Effector memory CD4-positive, alpha-beta T cell (primary cell): ENCODE measurements at places on chromosomes 7 and 10.

DNA sequence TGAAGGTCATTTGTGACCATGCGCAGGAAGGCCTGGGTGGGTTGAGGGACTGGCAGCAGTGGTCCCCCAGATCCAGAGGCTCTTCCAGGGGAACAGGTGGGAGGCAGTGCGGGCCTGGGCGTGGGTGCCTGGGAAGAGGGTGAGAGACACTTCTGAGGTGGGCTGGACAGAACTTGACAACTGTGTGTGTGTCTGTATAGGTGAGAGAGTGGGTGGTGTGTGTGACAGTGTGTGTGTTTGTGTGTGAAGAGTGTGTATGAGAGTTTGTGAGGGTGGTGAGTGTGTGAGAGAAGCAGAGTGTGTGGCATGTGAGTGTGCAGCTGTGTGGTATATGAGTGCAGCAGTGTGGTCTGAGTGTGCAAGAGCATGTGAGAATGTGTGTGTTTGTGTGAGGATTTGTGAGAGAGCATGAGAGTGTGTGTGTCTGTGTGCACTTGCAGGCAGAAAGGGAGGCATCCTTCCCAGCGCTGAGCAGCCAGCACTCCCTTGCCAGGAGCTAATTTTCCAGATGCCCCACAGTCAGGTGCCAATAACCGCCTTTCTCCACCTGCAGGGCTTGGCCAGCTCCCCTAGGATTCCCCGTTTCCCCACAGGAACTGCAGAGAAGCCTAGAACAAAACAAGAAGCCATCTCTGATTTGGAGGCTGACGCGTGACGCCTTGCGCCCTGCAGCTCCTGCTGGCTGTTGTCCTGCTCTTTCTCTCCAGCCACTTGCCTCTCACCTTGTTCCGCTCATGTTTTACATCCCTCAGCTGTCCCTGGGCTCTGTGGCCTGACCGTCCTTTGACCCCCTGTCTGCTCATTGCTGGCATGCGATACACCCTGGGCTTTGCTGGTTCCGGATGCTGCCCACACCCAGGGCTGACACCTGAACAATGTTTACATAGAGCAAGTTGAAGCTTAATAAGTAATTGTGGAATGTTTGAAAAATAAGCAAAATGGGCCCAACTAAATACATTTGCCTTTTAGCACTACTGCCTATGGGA is 88.0 kb downstream of the TMEM178B start:
- no peak for DNase-seq
- no peaks in the 10 kb centered on the region for H3K27me3 ChIP-seq
- no peaks in the 10 kb centered on the region for H3K36me3 ChIP-seq
- no peaks in the 10 kb centered on the region for H3K4me1 ChIP-seq

DNA sequence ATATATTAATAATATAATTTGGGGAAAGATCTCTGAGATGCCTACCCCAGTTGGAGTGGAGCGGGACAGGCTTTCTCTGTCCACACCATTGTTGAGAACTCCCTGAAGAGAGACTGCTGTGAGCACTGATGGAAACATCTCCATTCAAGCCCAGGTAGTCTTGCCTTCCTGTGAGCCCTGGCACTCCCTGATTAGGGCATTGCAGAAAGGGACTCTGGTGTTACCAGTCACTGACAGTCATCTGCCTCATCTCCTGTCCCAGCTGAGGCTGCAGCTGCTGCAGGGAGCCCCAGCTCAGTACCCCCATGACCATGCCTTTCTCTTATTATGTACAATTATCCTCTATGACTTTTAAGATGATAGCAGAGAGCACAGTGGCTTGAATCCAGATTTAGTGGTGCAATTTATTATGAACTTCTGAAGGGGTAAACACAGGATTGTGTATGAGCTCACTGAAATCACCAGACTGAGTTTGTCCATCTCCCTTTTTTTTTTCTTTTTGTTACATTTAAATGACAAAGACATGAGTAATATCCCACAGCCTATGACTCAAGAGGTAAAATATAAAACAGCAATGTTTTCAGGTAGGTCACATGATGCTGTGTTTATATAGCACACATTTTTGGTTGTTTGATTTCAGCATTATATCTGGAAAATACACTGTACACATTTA is 236.9 kb downstream of the SLC25A13 start:
- no peaks in the 10 kb centered on the region for H3K36me3 ChIP-seq
- no peak overlapping the region for H3K27ac ChIP-seq
- no peaks in the 10 kb centered on the region for H3K27me3 ChIP-seq
- no peaks in the 10 kb centered on the region for H3K4me1 ChIP-seq
- no peak overlapping the region for H3K4me3 ChIP-seq

DNA sequence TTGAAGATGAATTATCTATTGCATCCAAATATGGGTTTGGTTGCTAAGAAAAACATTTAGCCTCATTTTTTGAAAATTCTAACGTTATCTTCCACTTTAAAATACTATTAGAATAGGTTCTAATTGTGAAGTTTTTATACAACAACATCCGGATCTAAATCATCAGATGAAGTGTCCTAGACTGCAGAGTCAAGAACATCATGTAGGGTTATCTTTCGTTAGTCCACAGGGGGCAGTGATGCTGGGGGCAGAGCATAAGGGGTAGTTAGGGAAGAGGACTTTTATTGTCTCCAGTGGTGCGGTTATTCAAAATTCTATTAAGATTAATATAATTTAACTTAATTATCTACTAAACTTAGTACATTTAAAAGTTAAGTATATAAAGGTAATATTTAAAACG is 990.6 kb upstream of the PHF14 start:
- no peaks in the 10 kb centered on the region for H3K27me3 ChIP-seq
- no peaks in the 10 kb centered on the region for H3K4me1 ChIP-seq
- no peak overlapping the region for H3K27ac ChIP-seq
- no peak for DNase-seq
- H3K4me3 ChIP-seq: no peak overlapping the region

DNA sequence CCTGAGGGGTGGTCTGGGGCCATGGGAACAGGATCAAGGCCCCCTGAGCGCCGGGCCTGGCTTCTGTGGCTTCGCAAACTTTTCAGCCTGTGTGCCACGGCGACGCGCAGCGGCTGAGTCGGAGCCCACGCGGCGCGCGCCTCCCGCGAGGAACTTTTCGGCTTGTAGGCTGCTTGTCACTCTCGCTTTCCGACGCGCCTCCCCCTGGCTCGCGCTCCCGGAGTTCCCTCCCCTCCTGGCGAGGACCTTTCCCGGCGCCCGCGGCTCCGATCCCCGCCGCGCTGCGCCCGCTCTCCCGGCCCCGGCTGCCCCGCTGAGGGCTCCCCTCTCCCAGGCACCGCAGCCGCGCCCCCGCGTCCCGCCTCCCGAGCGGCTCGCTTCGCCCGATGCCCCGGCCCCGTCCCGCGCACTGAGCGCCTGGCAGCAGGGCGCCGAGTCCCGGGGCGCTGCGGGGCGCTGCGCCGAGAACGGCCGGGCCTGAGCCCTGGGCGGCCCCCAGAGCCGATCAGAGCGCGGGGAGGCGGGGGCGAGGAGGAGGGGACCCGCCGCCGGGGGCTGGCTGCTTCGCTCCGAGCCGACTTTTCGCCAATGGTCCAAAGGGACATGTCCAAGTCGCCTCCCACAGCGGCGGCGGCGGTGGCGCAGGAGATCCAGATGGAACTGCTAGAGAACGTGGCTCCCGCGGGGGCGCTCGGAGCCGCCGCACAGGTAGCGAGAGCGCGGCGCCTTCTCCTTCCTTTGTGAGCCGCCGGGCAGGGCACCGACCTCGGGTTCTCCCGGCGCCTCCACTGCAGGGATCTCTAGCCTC is at the start of gene CACNB2:
CACNB2 (plus strand) TSS at position 276 of the 808 bp plus-strand sequence.
- H3K27me3 ChIP-seq: no peaks in the 10 kb centered on the region
- no peaks in the 10 kb centered on the region for H3K4me1 ChIP-seq
- H3K36me3 ChIP-seq: no peaks in the 10 kb centered on the region
- no peak for DNase-seq

- H3K4me1 ChIP-seq: no peaks in the 10 kb centered on the region
- no peak overlapping the region for H3K27ac ChIP-seq
- no peak overlapping the region for H3K4me3 ChIP-seq
These were observed 193.7 kb upstream of the CSTF2T start for GRCh38 chr10:51892965-51893658.

GRCh38 chr10:33621101-33621500 is 286.6 kb upstream of the NRP1 start:
- no peaks in the 10 kb centered on the region for H3K4me1 ChIP-seq
- no peaks in the 10 kb centered on the region for H3K27me3 ChIP-seq
- H3K27ac ChIP-seq: no peak overlapping the region
- no peak for DNase-seq

GRCh38 chr10:65964205-65964604 is 961.6 kb upstream of the LRRTM3 start:
- DNase-seq: no peak
- no peak overlapping the region for H3K27ac ChIP-seq
- H3K4me3 ChIP-seq: no peak overlapping the region
- no peaks in the 10 kb centered on the region for H3K4me1 ChIP-seq
- H3K36me3 ChIP-seq: no peaks in the 10 kb centered on the region
